ENCODE measurements at places on chromosomes 7 and 10. TPM values are rescaled to one million over a fixed set of nuclear protein-coding genes. Genes with fewer than 3 reads are reported as not detected.

DNA sequence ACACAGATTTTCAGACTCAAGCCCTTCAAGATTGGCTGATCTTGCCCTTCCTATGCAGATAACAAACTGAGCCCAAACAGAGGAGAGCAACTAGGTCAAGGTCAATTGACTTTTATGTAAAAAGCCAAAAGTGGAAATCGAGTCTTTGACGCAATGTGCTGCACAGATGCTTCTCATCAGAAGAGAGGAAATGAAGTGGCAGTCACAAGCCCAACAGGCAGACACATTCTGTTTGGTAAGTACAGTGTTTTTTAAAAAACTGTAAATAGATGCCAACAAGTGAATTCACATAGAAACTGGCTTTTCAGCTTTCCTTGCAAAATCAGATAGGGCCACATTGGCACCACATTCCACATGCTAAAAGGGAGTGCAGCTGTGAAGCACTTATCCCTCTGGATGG lies 606.6 kb downstream of the KCNMA1 start:
- no peak for DNase-seq

- DNase-seq: no peak
These were observed 863 bp downstream of the ST8SIA6 start for GRCh38 chr10:17453373-17454091.

Gene MSS51
- 0.39 TPM for total RNA-seq

DNA sequence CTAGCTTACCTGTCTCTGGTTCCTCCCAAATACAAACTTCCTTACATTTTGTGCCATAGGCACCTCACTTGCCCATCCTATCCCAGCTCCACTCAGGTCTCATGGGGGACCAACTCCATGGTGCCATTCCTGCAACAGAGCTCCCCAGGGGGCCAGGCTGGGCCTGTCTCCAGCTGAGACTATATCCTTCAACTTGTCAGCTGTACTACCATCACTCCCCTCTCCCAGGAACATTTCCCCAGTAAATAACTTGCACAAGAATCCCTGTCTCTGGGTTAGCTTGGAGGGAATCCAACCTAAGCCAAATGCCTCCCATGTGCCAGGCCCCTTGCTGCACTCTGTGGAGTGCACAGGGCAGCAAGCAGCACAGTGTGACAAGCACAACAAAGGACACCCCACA lies 33.2 kb downstream of the FRMPD2 start:
- no peak for DNase-seq

DNA sequence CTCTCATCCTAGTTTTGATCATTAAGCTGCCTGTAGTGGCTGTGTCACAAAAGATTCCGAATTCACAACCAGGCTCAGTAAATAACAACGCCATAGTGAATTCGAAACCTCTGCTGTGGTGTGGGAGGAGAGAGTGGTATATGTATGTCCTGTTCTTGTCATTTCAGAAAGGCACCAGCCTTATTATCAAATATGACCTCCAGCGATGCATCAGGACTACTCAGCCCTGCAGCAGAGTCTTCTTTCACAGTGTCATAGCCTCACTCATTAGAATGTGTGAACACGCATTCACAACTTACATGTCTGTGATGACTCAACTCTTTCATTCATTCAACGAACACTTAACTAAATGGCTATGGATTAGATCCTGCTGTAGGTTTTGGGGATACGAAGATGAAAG lies 15.3 kb downstream of the AOC1 start:
- no peak for DNase-seq

DNA sequence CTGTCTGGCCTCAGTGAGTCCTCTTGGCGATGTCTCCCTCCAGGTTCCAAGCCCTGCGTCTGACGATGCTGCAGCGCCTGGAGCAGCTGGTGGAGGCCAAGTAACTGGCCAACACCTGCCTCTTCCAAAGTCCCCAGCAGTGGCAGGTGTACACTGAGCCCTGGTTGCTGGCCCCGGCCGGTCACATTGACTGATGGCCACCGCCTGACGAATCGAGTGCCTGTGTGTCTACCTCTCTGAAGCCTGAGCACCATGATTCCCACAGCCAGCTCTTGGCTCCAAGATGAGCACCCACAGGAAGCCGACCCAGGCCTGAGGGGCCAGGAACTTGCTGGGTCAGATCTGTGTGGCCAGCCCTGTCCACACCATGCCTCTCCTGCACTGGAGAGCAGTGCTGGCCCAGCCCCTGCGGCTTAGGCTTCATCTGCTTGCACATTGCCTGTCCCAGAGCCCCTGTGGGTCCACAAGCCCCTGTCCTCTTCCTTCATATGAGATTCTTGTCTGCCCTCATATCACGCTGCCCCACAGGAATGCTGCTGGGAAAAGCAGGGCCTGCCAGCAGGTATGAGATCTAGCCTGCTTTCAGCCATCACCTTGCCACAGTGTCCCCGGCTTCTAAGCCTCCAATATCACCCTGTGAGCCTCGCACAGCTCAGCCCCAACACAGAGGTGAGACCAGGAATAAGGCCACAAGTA lies 7.3 kb upstream of the ZNF22 start:
- no peak for DNase-seq

GRCh38 chr7:54802841-54803240 lies 43.8 kb upstream of the SEC61G start:
- DNase-seq: no peak

GRCh38 chr7:54242776-54243175 lies 299.4 kb upstream of the VSTM2A start:
- no peak for DNase-seq

All from dermis microvascular lymphatic vessel endothelial cell (primary cell).